EL (cell line): ENCODE measurements at places on chromosomes 13 and 19.
A peak's percentile ranks its signal among the peaks of the same experiment; 100 is the strongest.

DNA sequence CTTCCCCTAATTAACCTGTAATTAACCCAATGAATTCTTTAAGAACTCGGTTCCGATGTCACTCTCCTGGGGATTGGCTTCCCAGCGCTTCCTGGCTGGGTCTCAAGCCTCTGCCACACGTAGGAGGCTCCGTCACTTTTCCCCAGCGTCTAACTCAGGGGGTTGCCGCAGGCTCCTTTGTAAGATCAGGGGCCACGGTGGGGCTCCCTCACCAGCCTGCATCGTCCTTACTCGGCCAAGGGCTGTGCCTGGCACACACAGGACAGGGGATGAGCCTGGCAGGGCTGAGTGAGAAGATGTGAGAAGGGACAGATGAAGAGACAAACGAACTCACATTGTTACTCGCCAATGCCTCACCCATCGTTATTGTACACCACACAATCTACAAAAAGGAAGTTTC is 20.9 kb upstream of the ATP11A start:
- DNase-seq, result no peak

GRCh38 chr13:58919551-58919950 is 1244.2 kb downstream of the DIAPH3 start:
- no peak for DNase-seq

- no peak for DNase-seq
Observed at GRCh38 chr13:26605845-26606244, 48.4 kb downstream of the WASF3 start.

DNA sequence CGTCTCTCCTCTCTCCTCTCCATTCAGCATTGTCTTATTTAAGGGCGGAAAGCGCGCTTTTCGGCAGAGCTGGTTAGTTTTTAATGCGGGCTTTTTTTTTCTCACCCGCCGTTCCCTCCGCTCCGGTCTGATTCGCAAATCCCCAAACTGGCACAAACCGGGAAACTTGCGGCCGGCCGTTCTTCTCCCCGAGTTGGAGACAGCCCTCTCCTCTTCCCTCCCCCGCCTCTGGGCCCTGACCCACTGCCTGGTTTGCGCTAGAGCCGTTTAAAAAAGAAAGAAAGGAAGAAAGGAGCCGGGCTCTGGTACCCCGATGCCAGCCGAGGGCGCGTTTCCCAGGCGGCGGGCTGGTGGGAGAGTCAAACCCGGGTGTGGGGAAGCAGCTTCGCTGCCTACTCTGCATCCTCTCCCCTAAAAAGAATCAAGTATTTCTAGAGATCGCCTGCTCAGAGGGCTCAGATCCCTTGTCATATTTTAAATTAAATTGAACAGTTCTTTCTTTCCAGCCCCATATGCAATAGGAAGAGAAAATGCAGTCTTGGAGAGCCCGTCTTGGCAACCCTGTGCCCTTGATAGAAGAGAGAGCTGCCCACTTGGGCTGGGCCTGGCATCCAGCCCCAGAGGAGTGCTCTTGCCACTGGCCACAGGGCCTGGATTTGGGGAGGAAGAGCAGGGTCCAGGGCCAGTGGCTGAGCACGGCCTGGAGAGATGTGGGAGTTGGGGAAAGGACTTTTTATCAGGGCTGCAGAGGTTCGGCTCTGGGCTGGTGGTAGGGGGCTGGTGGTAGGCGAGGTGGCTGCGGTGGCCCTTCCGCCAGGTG is 19.0 kb downstream of the NFIX start:
- no peak for DNase-seq

DNA sequence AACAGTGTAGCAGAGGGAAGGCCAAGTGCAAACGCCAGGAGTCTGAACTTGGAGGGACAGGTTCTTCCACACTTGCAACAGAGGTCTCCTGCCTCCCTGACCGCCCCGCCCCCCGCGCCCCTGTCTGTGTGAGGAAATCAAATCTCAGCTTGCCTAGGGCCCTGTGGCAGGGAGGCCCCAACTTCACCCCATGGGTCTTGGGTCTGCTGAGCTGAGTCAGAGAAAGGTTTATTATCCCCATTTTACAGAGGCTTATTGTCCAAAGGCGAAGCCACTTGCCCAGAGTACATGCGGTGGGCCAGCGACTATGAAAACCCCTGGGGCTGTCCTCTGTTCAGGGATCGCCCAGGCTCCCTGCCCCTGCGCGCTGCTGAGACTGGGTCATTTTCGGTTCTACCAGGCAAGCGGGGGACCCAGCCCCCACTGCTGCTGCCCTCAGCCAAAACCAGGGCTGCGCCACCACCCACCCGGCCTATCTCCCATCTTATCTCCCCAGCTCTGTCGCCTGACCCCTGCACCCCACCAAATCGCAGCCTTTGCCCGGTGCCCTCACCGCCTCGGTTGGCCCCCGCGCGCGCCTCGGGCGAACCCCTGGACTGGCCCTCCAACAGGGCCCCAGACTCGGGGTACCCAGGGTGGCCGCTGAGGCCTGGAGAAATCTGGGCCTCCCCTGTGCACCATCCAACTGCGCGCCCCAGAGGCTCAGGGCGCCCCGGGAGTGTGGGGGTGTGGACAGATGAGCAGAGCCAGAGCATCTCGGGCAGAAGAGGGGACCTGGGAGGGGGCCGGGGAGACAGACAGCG is 850 bp upstream of the CERS4 start:
- no peak for DNase-seq

DNA sequence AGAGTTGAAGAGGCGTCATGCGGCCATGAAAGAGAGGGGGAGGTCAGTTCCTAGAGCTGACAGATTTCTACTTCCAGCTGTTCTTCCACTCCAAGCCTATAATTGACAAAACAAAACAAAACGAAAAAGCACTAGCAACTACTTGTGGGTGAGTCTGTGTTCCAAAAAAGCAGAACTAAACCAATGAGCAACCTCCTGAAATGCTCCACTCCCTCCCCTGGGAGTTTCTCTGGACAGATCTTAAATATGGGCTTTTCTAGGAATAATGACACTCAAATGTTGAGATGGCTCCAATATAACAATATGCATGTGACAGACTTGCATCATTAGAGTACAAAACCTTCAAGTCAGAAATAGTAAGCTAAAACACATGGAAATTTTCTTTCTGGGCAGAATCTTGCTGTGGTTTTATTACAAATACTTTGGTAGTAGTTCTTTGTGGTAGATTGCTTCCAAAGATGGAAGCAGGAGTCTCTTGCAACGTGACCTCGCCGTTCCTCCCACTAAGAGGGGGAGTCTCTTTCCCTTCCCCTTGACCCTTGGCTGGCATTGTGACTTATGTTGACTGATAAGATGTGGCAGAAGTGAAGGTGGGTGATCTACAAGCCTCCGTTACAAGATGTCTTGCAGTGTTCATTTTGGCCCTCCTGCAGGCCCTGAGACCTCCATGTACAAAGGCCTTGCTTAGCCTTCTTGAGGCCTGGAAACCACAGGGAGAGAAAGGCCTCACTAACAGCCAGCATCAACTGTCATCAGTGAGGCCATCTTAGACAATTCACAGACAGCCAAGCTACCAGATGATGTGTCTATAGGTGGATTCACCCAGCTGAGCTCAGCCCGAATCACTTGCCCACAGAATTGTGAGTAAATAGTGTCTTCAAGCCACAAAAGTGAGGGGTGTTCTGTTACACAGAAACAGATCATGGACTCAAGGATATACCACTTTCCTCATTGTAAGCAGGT is 173.1 kb upstream of the RFC3 start:
- no peak for DNase-seq

DNA sequence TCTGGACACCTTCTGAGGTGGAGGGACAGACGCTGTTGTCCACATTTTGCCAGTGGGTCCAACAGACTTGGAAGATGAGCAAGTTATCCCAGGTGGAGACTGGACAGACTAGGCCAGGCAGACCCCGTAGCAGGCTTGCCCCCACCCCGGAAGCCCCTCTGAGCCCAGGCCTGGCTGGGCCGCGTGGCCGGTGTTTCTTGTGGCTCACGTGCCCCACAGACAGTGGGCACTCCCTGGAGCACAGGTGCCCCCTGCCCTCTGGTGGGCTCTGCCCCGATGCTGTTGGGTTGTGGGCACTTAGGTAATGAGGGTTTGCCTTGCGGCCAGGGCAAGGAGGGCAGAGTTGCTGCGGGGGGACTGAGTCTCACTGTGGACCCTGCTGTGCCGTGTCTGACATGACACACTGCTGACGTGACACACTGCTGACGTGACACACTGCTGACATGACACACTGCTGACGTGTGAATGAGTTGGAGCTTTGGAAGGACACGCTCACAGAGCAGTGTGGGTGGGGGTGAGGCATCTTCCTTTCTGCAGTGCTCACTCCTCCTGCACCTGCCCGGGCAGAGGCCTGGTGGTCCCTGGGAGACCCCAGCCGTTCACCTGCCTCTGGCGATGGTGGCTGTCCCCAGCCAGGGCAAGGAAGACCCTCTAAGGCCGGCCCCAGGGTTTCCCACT is 25.1 kb downstream of the DOT1L start:
- peak; percentile 46 for DNase-seq

GRCh38 chr19:39795001-39795400 is 16.3 kb downstream of the LEUTX start:
- no peak for DNase-seq

- DNase-seq, result peak; percentile 65
Observed at GRCh38 chr19:47582320-47582909, 9.5 kb upstream of the ZNF541 start.

- DNase-seq, result peak; percentile 85
Observed at GRCh38 chr19:34269968-34270621, 15.7 kb downstream of the GARRE1 start.

- DNase-seq, result no peak
Observed at GRCh38 chr13:95707442-95708390, 30.8 kb downstream of the DNAJC3 start.

DNA sequence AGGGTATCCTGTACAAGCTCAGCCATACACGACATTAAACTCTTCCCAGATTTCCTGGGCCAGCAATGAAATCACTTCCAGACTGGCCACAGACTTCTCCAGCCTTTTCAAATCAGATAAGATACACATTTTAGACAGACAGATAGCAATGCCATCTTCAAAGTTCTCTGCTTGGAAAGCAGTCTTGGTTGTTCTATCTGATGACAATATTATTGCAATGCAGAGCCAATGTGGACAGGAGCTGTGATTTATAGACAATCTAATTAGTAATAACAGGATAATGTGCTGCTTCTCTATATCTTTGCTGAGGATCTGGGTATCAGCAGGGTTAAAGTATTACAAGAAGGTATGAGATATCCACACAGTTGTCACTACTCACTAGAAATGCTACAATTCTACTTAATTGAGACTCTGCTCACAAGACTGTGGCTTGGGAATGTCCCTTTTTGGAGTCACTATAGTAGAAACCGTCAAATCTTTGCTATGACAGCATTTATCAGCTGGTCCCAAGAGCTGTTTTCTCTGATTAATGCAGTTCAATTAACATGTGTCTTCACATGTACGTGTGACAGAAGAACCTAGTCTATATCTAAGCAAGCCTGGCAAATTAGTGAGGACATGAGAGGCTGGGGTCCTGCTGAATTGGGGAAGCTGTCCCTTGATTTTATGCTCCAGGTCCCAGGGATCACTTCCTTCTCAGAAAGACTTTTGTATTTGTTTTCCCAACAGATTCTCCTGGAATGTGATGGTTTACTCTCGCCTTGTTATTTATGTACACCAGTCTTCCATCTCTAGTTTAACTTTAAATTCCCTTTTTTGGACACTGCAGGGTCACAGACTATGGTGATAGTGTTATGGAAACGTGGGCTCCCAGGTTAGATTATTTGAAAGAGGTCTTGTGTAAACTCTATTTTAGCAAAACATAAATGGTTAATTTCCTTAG is 68.8 kb downstream of the COL4A1 start:
- no peak for DNase-seq

GRCh38 chr19:16288544-16288943 is 36.1 kb upstream of the KLF2 start:
- peak; percentile 39 for DNase-seq

DNA sequence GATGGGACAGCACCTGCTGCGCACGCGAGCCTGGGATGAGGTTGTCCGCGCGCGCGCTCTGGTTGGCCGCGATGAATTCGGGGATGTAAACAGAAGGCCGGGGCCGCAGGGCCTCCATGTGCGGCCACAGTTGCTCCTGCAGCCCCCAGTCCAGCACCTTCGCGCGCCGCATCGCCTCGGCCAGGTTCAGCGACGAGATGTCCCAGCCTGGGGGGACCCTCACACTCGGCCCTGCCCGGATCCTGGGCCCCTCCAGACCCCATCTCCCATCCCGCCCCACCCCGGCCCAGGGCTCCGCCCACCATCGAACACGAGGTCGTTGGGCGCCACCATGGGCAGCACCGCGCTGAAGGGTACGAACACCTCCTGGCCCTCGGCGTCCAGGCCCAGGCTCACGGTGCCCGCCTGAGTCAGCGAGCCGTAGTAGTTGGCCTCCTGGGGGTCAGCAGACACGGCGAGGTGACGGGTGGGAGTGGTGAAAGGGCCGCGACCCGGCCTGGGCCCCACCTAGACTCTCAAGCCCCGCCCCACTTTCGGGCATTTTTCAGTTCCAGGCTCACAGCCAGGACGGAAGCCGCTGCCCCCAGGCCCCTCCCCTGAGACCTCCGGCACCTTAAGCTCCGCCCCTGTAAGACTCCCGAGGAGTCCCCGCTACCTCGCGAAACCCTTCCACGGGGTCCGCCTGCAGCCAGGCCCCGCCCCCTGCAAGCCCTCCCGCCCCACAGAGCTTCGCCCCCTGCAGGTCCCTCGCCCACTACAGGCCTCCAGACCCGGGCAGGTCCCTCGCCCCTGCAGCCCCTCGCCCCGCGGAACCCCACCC is 1.1 kb downstream of the ISYNA1 start:
- DNase-seq, result peak; percentile 89

DNA sequence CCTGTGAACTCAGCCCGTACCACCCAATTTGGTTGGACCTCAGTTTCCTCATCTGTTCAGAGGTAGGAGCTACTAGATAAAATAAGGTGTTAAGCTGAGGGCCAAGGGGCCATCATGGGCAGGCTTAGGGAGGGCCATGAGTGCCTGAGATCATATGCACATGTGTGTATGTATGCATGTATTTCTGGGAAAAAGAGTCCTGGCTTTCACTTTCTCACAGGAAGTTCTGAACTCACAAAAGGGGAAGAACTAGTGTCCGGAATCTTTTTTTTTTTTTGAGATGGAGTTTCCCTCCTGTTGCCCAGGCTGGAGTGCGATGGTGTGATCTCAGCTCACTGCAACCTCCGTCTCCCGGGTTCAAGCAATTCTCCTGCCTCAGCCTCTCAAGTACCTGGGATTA is 18.9 kb downstream of the TGFB1 start:
- DNase-seq, result no peak

GRCh38 chr13:103315711-103316110 is 249.5 kb upstream of the SLC10A2 start:
- no peak for DNase-seq

DNA sequence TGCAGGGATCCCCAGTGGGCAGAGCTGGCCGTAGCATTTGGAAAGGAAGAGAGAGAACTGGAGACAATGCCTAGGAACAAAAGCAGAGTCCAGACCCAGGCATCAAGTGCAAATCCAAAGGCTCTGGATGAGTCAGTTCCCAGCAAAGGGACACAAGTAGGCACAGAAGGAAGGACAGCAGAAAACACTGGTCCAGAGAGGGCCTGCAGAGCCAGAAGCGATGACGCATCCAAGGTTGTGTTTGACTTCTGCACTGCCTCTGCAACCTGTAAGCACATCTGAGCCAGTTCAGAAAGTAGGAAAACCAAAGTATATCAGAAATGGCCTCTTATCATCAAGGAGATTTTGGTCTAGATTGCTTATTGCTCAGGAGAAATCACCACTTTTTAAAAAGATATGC is 604.5 kb downstream of the FGF9 start:
- no peak for DNase-seq

GRCh38 chr13:79194272-79194671 is 211.8 kb downstream of the RBM26 start:
- no peak for DNase-seq
